ENCODE measurements at places on chromosomes 6 and 20.

DNA sequence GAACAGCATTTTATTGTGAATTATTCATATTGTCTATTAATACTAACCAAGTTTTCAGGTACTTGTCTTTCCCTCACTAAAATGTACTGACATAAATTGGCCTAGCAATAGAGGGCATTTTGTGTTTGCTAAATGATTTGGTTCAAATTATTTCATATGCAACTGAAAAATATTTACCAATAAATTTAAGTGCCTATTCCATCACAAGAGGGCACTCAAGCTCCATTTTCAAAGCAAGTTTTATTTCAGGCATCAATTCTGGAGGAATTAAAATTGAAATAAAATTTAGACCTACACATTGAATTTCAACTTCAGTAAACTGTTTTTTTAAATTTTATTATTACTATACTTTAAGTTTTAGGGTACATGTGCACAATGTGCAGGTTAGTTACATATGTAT is 114.3 kb upstream of the SYNCRIP start:
- no peak for DNase-seq

- peak; percentile 10 for DNase-seq
Observed at GRCh38 chr6:15444881-15445280, 199.0 kb downstream of the JARID2 start.

DNA sequence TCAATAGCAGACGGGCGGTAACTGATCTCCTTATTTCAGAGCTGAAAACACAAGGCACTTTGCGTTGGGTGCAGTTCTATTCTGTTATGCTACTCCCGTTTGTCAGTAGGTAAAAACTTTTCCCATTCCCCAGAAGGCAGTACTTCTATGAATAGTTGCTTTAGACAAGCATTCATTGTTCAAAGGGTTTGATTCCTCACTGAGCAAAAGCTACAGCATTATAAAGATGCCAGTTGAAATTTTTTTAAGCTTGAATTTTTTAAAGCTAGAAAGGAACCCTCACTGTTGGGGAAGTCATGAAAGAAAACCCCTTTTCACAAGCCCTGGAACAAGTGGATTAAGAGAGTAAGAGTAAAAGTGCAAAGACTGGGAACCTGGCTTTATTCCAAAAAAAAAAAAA is 42.3 kb downstream of the FUT9 start:
- DNase-seq, result no peak

GRCh38 chr20:10249048-10249770 is 30.6 kb downstream of the SNAP25 start:
- DNase-seq, result no peak

- DNase-seq, result no peak
Observed at GRCh38 chr20:45779011-45779915, 12.4 kb downstream of the WFDC3 start.

- DNase-seq, result peak; percentile 90
Observed at GRCh38 chr6:70390067-70390466, 23.2 kb upstream of the FAM135A start.

- no peak for DNase-seq
Observed at GRCh38 chr6:151207674-151208073, 32.1 kb upstream of the AKAP12 start.

DNA sequence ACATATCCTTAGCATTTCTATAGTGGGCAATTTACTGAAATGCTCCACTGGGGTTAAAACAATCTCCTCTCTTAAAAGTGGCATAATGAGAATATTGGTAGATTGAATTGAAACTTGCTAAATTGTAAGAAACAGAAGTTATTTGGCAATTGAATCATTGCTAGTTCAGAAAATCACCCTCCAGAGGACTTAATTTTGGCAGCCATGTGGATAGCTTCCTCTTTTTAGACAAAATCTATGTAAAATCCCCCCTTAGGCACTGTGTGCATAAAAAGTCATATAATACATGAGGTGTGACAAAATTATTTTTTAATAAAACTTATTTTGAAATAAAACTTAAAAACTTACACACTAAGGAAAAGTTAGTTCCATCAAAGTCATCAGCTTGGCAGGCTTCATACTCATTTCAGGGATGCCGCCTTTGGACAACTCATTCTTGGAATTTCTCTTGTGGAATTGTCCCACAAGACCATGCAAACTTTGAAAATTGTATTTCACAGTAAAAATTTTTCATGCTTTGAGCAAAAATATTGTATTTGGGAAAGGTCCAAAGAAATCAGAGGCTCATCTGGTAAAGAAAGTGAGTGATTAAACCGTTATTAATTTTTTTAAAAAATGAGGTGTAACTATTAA is 473.0 kb downstream of the BCKDHB start:
- no peak for DNase-seq

GRCh38 chr6:101429270-101429669 is 35.8 kb downstream of the GRIK2 start:
- DNase-seq, result no peak

DNA sequence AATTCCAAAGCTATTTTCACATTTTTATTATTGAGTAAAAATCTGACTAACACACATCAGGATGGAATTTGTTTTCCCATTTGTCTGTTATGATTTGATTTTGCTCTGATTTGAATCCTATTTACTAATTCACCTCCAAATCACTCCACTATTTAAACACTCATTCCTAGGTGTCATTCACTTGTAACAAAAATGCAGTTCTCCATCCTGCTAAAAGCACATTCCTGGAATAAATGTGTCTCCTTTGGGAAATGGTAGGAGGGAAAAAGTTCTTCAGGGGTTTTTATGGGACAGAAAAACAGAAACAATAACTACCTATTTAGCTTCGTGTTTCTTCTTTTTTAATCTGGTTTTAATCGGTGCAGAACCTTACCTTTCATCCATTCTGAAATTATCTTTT is 494.1 kb upstream of the CITED2 start:
- DNase-seq, result no peak

Data from NCI-H146 (cell line).